ENCODE measurements at places on chromosomes 2 and 18. TPM values are rescaled to one million over a fixed set of nuclear protein-coding genes. Genes with fewer than 3 reads are reported as not detected.

- H3K4me1 ChIP-seq, result peaks cover 7% of the 10 kb centered on the region
- H3K27ac ChIP-seq, result no peak overlapping the region
- no peaks in the 10 kb centered on the region for H3K36me3 ChIP-seq
Measured at GRCh38 chr2:13308989-13309388, 592.3 kb downstream of the TRIB2 start.

- H3K27ac ChIP-seq, result no peak overlapping the region
- H3K4me1 ChIP-seq, result no peaks in the 10 kb centered on the region
Measured at GRCh38 chr2:39584283-39584965, 81.3 kb upstream of the TMEM178A start.

DNA sequence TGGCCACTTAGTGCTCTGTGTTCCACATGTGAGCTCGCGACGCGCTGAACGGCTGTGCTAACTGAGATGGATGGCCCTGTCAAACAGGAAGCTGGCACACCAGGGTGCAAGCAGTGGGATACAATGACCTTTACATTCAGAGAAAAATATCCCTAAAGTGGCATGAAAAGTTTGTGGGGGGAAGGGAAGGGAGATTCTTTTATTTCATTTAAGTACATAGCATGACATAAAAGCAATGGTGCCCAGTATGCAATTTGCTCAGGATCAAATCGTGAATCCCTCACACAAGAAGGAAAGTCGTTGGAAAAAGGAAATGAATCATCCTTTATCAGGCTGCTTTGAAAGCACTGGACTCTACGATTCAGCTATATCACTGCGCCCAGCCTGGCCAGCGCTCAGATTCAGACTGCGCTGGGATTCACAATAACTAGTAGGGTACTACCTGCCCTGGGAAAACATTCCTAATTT is 26.0 kb downstream of the SATB2 start:
- no peak overlapping the region for H3K27ac ChIP-seq
- peaks cover 44% of the 10 kb centered on the region for H3K4me1 ChIP-seq
- DNase-seq, result peak; percentile 73
- H3K4me3 ChIP-seq, result peak overlapping the region; percentile 11

DNA sequence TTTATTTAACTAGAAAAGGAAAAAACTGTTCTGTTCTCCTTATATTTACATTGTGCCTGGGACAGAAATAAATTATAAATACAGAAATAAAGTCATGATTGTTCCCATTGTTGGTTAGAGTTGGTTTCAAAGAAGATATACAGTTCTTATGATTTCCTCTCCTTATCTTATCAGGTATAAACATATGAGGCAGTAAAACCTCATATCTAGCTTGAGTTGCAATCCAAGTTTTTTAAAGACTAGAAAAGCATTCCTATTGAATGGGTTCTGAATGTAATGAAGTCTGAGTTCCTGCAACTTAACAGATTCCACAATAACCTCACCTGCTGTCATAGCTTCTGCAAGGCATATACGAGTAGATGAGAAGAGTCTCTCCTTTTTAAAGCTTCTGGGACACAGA is 114.7 kb upstream of the CAVIN2 start:
- H3K27me3 ChIP-seq, result no peaks in the 10 kb centered on the region
- no peak overlapping the region for H3K4me3 ChIP-seq
- DNase-seq, result no peak
- no peaks in the 10 kb centered on the region for H3K36me3 ChIP-seq
- H3K27ac ChIP-seq, result no peak overlapping the region

DNA sequence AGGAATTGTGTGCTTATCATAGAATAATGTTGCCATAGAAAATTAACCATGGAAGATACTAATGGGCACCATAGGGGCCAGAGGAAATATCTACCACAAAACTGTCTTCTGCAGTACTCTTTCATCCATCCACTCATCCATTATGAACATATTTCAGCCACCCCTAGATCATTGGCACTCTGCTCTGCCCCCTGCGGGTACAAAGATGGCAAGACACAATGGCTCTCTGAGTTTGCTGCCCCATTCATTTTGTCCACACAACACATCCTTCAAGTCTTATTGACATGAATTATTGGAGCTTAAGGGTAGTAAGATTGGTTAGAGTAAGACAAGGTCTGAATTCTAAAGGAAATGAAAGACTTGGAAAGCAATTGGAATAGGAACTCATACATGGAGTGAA is 1224.7 kb upstream of the CELF4 start:
- H3K4me1 ChIP-seq, result no peaks in the 10 kb centered on the region
- H3K27ac ChIP-seq, result no peak overlapping the region
- H3K36me3 ChIP-seq, result no peaks in the 10 kb centered on the region

DNA sequence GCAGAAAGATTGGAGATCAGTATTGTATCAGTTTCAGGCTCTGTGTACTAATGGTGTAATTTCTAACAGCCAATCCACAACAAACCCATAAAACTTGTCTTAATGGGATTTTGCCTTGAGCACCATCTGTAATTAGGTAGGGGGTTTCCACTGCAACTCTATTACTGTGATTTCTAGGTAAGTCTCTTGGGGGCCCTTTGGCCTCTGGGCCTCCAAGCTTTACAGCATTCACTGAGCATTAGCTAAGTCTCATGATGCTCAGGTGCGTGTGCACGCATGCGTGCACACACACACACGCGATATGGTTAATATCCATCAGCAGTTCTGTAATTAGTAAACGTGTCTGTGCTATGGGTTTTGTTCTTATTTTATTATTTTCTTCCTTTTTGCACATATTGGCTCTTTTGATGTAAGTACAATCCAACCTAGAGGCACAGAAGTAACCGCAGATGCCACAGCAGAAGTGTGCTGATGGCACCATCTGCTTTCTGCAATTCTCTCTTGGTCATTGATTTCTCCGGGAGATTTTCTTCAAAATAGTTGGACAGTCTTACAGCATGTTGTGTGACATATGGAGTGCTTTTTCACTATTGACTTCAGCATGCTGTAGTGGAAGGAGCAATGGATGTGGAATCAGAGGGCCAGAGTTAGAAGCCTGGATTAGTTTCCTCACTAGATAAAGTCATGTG is 592.0 kb downstream of the LRRTM4 start:
- no peaks in the 10 kb centered on the region for H3K4me1 ChIP-seq
- no peaks in the 10 kb centered on the region for H3K36me3 ChIP-seq
- no peaks in the 10 kb centered on the region for H3K27me3 ChIP-seq
- DNase-seq, result no peak
- no peak overlapping the region for H3K27ac ChIP-seq
- H3K4me3 ChIP-seq, result no peak overlapping the region

The RUFY4 gene
- total RNA-seq, result 0.04 TPM

The GAL3ST2 gene
- total RNA-seq, result 1.5 TPM

All from GM23338 (cell line).